ENCODE measurements at places on chromosomes 5 and 9.

- no peak for DNase-seq
Observed at GRCh38 chr5:176750144-176750543, 60.2 kb upstream of the UNC5A start.

DNA sequence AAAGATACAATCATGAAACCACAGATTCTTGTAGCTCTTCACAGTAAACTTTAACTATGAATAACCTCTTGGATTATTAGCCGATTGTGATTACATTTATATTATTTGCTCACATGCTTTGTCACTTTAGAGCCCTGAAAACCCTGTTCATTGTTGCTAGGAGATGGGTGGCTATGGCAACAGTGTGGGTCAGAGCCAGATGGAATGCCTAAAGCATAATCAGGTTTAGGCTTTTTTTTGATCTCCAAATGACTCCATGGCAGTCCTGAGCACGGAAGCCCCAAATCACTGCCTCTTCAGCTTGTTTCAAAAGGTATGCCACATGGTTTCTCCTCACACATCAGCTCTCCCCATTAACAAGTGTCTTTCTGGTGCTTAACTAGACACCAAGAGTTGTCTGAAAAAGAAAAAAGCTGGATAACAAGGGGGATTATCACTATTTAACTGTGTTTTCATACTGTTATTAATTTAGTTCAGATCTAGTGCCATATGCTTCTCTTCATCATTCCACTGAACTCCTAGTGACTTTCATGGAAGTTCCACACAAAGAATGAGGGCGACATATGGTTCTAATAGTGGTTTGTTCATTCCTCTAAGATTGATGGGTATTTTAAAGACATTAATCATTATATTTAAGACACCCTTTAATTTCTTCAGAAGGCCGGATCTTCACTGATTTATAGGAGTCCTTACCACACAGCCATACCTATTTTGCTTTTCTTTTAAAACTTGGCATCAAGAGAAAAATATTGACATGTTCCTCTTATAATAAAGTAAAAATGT is 88.8 kb upstream of the PAM start:
- no peak for DNase-seq

DNA sequence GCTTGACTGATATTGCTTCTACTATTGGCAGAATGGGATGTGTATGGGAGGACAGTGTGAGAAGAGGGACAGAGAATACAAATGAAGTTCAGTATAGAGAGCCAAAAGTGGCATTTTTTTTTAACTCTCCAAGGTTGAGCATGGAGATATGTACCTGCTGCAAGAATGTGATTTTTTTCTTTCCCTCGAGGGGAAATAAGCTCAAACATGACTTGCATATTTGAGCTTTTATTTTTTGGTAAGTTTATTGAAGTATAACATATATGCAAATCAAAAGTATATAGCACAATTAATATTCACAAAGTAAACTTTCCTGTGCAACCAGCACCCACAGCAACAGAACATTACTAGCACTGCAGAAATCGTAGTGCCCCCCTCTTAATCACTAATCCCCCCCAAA is 285.7 kb upstream of the ADRA1B start:
- DNase-seq, result no peak

DNA sequence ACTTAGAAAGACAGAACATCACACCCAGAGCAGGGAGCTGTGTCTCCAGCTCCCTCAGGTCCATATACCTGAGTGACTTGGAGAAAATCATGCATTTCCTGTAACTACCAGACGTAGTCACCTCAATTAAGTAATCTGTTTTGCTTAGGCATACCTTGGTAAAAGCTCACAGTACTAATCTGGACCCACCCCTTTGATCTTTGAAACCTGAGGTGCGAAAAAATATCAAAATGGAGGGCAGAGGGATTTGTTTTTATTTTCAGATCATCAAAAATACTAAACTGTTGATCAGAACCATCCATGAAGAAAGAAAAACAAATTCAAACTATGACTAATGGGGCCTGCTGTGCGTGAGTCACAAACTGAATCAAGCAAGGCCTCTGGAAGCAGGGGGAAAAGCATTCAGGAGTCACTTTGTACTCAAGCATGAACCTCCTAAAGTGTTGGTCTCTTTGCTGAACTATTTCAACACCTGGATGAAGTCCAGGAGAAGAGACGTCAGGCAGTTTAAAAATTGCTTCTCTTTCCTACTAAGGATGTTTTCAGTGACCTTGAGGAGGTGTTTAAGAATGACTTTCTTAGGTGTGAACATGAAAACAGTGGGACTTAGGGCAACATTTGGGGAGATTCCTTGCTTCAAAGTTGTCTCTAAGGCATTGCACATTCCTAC is 76.3 kb downstream of the MUSK start:
- DNase-seq, result no peak

GRCh38 chr9:98874721-98875255 is 67.3 kb downstream of the GALNT12 start:
- no peak for DNase-seq

DNA sequence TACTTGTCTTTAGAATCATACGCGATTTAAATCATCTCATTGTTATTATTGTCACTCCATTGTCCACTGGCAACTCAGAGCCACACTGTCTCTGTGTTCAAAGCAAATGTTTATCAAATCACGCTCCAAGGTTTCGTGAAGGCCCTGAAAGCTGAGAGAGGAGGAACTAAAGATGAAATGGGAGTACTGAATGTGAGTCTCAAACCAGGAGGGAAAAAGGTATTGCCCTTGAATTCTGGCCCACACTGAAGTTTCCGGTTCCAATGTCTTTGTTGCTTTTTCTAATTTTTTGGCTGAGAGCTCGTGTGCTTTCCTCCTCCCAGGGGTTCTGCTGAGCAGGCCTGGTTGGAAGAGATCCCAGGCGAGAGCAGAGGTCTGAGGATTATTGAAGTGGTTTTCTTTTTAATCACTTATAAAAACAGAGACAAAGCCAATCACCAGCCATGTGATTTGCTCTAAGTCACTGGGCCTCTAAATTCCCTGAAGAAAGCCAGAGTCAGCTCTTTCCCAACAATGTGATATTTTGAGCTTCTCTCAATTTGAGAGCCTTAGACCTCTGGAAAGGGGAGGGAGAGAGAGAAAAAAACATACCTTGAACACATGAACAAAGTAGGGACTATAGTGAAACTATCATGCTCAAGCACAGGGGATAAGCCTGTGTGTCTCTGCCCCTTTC is 420.8 kb upstream of the GRAMD2B start:
- DNase-seq, result no peak

DNA sequence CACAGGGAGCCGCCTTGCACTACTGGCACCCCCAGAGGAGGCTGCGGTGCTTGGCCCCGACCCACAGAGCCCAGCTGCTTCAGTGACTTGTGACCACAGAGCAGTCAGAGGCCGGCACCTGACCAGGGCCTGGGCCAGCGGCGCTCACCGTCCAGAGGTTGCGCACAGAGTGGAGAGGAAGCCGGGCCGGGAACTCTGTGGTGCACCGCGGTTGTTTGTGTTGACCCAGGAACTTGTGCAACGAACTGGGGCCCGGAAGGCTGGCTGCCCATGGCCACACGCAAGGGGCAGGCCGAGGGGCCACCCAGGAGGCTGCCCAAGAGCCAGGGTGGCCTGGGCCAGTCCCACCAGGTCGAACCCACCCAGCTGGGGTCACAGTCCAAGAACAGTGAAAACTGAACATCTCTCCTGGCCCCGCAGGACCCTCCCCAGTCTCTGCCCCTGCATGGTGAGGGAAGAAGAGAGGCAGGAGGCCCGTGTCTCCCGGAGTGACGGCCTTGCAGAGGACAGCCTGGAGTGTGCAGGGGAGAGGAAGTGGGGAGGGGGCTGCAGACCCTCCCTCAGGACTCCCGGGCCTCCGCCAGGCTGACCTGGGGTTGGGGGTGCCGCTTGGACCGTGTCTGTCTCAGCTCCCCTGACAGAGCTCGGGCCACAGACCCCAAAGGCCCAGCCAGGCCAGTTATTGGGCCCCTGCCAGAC is 42.8 kb upstream of the EGFL7 start:
- DNase-seq, result no peak

DNA sequence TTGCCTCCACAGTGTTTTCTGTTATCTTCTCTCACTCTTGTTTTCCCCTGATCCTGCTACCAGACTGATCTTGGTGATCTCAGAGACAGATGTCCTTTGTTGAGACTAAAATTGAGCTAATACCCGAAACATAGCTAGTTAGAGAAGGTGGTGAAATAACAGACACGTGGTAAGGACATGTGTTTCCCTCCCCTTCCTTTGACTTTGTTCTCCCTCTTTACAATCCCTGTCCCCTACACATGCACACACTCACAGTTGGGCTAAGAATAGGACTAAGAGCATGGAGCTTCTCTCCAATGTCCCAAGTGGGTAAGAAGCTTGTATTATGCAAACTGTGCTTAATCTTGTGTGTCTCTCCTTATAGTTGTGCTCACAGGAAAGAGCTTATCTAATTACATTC is 1603.0 kb upstream of the C9orf72 start:
- DNase-seq, result no peak
